ENCODE measurements at places on chromosomes 11 and 22.

GRCh38 chr11:1077033-1077416, 2.4 kb downstream of the MUC2 start:
- DNase-seq, result no peak

GRCh38 chr11:68342459-68343158, 30.2 kb downstream of the LRP5 start:
- DNase-seq, result no peak

DNA sequence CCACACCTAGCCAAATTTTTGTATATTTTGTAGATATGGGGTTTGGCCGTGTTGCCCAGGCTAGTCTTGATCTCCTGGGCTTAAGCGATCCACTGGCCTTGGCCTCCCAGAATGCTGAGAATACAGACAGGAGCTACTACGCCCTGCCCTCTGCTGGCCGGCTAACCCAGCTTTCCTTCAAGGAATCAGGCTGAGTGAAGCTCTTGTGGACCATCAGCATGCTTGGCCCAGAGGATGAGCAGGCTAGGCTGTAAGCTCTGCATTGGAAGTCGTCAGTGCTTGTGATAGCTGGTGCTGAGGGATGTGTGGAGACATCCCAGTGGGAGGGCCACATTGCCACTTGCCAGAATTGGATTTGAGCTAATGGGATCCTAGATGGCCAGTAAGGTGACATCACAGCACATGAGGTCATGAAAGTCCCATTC, 60.6 kb downstream of the MED15 start:
- DNase-seq, result no peak

- no peak for DNase-seq
Observed at GRCh38 chr11:107301878-107302277, 155.7 kb downstream of the CWF19L2 start.

- DNase-seq, result no peak
Observed at GRCh38 chr11:69102732-69103615, 52.8 kb upstream of the SMIM38 start.

DNA sequence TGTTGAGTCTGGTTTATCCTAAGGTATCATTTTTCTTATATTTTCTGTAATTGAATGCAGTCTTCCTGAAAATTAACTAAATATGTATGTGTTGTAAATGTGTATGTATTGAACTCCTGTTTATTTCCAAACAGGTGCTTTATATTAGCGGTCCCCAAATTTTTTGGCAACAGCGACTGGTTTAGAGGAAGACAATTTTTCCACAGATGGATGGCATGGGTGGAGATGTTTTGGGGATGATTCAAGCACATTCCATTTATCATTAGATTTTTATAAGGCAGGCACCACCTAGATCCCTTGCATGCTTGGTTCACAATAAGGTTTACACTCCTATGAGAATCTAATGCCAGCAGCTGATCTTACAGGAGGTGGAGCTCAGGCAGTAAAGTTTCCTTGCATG, 210.5 kb upstream of the ANO3 start:
- DNase-seq, result no peak

DNA sequence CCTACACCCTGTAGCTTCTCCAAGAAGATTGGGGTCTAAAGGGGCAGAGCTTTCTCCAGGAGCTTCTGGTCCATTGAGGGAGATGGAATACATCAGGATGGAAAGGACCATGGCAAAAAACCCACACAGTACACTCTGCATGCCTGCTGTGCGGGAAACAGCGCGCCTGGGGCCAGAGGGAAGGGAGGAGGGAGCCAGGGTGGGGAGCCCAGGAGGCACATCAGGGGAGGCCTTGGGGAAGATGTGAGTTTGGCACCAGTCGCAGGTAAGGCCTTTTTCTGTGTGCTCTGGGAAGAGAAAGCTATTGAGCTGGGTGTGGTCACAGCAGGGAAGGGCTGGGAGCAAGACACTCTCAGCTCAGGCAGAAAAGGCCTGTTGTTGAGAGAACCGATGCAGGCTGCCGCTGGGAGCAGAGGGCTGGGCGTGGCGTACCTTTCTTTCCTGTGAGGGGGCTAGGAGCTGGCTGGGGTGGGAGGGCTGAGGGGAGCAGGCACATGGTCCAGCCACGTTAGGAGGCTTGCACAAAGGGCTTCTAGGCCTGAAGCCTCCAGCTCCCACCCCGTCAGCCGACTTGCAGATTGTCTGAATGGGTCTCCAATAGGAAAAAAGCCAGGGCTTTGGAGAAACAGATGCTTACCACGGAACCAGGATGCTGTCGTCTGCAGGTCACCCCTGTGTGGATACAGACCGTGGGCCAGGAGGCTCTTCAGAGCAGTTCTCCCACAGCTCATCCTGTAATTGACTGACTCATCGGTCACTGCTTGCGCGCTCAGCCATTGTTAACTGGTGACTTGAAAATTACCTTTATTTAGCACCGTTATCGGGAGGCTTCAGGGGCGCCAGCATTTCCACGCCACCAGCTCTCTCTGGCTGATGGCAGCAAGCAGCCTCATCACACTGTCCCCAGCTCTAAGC, 237.3 kb downstream of the ST3GAL4 start:
- no peak for DNase-seq

DNA sequence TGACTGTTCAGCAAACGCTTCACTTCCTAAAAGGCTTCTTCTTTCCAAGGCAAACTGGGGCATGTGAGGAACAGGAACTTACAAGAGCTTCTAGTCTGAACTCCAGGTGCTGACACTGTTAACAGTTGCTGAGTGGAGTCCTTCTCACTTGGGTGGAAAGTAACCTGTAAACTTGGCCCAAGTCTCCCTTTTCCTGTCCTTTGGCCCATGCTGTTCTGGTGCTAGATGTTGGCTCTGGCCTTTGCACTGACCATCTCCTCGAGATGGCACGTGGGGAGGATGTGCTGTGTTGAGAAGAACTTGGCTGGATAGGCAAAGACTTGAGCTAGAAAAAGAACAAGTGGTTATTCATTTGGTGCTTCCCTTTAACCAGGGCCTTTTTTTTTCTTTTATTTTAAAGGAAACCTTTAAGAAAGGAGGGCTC, 53.6 kb downstream of the PTPRJ start:
- no peak for DNase-seq

GRCh38 chr22:29658176-29658575, 54.7 kb downstream of the NF2 start:
- DNase-seq, result no peak

GRCh38 chr11:68181719-68182451, 31.2 kb downstream of the KMT5B start:
- no peak for DNase-seq

DNA sequence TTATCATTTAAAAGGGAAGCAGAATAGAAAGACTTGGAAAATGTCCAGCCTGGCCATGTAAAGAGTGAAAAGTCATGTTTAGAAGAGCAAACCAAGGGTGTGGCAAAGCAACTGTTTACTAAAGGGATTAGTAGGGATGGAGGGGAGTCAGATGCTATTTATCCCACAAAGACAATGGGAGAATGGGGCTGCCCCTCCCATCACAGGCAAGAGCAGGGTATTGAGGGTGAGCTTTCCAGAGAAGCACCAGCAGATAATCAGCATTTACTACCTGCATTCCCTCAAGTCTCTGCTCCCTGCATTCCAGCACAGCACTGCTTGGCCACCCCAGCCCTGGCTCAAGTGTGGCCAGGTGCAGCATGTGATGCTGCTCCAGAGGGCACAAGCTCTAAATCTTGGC, 18.5 kb upstream of the QSER1 start:
- DNase-seq, result no peak

GRCh38 chr11:47350315-47350714, 2.2 kb downstream of the MYBPC3 start:
- DNase-seq, result no peak

DNA sequence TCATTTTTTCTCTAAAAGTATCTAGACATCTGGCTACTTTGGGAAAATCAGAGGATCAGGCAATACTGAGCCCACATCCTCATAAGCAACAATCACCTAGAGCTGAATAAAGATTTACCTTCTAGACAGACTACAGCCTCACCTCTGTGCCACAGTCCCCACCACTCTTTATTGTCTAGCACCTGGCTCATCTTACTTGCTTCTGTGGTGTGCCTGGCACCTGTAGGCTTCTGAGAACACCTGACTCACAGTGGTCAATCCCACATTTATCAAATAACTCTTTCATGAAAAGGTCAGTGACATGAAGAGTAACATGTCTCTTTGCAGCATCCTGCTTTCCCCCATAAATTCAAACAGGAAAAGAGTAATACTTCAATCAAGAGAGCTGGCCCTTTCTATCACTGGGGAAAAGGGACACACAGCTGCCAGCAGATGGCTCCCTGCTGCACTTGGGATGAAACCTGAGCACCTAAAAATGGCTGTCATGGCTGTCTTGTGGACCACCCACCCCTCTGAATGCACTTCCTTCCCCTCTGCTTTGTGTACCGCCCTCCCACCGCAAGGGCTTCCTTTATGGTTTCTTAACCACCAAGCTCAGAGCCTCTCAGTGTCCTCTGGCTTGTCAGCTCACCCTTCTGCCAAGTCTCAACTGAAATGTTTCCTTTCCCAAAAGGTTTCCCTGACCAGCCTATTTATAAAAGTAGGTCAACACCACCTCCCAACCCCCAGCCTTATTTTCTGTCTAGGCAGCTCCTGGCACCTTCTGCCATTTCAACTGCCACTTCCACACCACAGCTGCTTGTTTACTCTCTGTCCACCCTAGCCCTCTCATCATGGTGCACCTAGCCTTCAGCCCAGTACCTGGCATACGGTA, 9.3 kb downstream of the TFIP11 start:
- DNase-seq, result peak; percentile 25

GRCh38 chr22:36274531-36274930, 21.6 kb downstream of the APOL1 start:
- DNase-seq, result no peak

DNA sequence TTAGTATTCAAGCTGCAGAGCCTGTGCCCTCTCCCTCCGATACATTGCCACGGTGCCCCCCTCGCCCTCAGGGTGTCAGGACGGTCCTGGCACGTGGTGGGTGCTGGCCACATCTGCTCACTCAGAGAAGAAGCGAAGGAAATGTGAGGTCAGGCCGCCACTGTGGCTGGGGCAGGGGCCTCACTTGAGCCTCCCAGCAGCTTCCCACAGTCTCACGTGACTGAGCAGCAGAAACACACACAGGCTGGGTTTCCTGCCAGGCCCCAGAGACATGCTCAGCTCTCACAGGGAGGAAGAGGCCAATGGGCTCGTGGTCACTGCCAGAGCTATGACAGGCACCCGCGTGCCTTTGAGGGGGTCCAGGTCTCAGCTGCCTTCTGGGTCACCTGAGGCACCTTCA, 37.9 kb upstream of the PRR5 start:
- no peak for DNase-seq

GRCh38 chr11:84905411-84905810, 721.7 kb downstream of the DLG2 start:
- DNase-seq, result no peak

GRCh38 chr22:42942351-42942750, 72.6 kb downstream of the PACSIN2 start:
- no peak for DNase-seq

GRCh38 chr11:66473608-66474515, 6.4 kb upstream of the DPP3 start:
- DNase-seq, result no peak

- DNase-seq, result no peak
Observed at GRCh38 chr22:40403141-40403540, 32.7 kb downstream of the SGSM3 start.

DNA sequence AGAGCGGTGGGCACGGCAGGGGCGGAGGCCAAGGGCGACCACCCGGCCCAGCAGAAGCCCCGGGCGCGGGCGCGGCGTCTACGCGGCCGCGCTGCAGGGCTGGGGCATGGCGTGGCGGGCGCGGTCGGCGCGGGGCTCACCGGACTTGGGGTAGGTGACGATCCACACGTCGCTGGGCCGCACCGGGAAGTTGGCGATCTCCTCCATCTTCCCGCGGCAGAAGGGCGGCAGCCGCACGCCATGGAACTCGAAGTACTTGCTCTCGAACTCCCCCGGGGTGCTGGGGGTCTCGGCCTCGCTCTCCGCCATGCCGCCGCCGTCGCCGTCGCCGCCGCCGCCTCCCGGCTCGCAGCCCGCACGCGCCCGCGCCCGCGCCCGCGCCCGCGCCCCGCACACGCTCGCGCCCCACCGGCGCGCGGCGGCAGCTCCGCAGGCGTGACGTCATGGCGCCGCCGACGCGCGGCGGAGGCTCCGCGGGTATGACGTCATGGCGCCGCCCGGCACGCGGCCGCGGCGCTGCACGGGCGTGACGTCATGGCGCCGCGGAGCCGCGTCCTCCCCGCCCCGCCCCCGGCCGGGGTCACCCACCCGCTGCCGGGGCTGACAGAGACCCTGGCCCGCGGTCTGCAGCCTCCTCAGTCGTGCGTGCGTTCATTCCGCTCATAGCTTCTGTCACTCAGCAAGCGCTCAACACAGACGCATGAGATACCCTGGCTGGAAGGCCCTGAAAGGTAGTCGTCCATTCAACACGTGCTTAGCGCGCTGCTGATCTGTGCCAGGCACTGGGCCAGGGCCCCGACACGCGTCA, at the start of gene SULT4A1:
Gene SULT4A1 (minus strand): TSS at position 440 of the 808 bp plus-strand sequence. CDS start 131 bp downstream, at position 309.
- peak; percentile 43 for DNase-seq

GRCh38 chr11:14223636-14224288, 135.2 kb downstream of the RRAS2 start:
- DNase-seq, result no peak

- DNase-seq, result no peak
Observed at GRCh38 chr11:19711911-19712280, 741 bp upstream of the NAV2 start.

- no peak for DNase-seq
Observed at GRCh38 chr22:45261407-45262088, 20.9 kb upstream of the KIAA0930 start.

- no peak for DNase-seq
Observed at GRCh38 chr22:29370537-29370936, 17.8 kb downstream of the AP1B1 start.

DNA sequence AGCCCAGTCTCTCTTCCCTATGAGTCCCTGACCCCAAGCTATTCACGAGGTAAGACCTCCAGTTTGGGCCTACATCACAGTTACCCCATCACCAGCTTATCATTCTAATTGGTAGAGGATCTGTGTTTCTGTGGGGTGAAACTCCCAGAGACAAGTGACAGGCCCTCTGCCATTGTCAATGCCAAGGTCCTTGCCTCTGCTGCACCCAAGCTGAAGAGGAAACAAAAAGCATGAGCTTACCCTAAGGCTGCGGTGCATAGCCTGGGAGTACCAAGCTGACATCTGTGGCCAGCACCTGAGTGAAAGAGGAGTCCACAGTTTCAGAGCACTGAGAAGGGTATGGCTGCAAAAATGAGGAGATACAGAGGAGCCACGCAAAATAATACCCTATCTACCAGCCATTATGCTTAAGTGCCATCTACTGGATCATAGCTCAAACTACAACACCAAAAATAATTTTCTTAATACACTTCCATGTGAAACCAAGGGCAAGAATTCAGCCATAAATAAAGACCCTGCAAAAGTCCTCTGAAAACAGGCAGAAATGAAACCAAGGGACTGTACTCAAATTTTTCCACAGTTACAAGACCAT, 62.3 kb upstream of the ANO5 start:
- no peak for DNase-seq

- no peak for DNase-seq
Observed at GRCh38 chr22:30535182-30535581, 11.4 kb downstream of the SEC14L6 start.

All from neural crest cell (in vitro differentiated cells).